ENCODE measurements at places on chromosomes 11 and 22.
A peak's percentile ranks its signal among the peaks of the same experiment; 100 is the strongest.

- no peak for DNase-seq
Observed at GRCh38 chr22:40423882-40424640, 53.7 kb downstream of the SGSM3 start.

DNA sequence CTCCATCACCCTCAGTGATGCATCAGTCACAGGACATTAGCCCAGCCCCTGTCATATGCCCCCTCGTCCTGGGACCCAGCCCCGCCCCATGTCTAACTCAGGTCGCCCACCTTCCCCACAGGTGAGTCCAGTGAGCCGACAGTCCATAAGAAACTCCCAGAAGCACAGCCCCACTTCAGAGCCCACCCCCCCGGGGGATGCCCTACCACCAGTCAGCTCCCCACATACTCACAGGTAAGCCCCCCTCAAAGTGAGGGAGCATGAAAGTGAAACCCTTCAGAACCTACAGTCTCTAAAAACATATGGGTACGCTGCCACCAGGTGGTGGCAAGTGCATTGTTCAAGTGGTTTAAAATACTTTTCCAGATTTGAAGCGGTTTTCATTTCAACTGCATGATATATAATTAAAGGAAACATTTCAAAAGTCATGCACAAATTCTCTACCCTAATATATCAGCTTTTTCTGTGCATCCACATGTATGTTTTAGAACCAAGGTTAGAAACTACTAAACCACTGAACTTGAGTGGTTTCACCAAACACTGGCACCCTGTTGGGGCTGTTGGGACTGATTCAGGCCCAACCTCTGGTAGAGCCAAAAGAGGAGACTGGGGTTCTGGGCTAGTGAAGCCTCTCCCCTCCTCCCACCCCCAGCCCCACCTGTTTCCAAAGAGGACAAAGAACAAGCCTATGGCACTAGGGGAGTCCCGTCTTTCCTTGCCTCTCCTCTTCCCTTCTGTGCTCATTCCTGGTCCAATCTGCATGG is 17.3 kb downstream of the EPS8L2 start:
- no peak for DNase-seq

DNA sequence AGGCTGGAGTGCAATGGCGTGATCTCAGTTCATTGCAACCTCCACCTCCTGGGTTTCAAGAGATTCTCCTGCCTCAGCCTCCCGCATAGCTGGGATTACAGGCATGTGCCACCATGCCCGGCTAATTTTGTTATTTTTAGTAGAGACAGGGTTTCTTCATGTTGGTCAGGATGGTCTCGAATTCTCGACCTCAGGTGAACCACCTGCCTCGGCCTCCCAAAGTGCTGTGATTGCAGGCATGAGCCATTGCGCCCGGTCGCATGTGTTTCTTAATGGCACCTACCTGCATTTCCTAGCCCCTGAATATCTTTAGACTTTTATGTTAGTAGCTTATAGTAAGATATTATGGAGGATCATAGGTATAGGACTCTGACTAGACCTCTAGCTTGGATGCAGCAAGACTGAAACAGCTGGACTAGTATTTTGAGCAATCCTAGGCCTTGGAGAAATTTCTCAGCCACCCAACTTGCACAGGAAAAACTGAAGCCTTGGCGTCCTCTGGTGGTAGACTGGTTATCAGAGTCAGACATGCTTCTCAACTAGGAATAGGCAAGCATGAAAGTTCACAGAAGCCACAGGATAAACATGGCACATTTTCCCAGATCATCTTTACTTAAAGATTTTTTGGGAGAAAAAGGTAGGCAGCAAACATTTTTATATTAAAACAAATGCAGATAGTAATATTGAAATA is 22.7 kb upstream of the C1QTNF4 start:
- DNase-seq, result peak; percentile 84

DNA sequence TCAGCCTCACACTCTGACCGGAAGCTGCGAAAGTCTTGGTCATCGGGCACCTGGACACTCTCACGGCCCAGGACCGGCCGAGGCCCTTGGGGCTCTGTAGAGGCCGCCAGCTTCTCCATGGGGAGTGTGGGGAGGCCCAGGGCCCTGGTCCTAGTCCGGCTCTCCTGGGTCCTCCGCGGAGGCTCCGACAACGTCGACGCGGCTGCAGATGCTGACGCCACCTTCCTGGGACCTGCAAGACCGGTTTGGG is 12.9 kb downstream of the STARD10 start:
- peak; percentile 52 for DNase-seq

GRCh38 chr11:121534131-121535093 is 81.6 kb upstream of the SORL1-AS1 start:
- peak; percentile 54 for DNase-seq

DNA sequence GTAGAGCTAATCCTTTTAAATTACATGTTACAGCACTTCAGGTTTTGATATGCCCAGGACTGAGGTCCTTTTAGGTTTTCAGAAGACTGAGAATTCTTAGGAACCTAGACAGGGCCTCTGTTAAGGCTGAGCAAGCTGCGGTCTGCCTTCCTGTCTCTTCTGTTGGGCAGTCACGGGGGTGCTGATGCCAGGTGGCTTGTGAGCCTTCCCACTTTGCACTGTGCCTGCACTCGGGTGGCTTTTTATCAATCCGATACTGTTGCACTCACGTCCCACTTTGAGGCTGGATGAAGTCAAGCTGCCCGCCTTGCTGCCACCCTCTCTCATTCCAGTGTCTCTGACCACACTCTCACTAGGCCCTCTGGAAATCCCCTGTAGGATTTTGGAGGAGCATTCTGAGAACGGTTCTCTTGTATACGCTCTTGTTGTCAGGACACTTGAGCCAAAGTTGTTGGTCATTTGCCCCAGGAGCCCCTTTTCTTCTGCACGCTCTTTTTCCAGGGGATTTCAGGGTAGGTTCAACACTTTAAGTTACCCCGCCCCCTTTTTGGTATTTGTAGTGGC is 141.8 kb downstream of the TEAD1 start:
- no peak for DNase-seq

DNA sequence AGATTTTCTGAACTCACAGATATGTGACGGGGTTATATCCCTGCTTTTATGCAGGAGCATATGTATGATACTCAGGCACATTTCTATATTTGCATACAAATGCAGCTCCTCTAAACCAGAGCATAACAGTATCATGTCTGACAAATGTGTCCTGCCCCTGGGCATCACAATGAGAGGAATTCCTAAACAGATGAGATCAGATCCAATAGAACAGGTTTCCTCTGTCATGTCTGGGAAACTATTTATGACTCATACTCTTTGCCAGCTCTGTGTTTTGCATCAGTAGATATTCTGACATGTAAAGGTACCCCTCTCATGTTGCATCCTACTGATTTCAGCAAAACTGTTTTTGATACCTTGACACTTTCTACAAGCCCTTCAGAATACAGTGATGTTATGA is 29.4 kb downstream of the SYT9 start:
- DNase-seq, result no peak

- no peak for DNase-seq
Observed at GRCh38 chr11:28913883-28914282, 805.7 kb downstream of the METTL15 start.

DNA sequence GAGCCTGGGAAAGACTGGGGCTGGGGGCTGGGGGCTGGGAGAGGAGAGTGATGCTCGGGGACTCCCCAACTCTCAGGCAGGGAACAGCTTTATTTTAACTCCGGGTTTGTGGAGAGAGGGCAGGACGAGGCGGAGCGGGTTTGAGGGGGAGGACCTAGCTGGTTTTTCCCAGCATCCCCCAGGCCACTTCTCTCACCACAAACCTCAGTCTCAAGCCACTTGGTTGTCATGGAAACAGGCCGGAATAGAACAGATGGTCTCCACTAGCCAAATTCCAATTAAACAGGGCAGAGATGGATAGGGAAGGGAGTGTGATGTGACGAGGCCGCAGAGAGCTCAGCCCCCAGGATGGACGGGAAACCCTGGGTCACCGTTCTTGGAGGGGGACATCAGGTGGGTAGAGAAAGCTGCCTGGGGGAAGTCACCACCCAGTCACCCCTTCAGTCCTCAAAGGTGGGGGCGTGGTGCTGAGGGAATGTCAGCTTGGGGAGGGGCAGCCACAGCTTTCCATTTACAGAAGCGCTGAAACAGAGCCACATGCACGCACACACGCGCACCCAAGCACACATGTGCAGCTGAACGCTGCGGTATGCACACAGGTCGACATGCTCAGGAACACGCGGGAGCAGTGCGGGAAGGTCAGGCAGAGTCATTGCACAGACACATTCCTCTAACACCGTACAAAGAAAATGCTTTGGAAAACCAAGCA is 19.2 kb downstream of the NECTIN1 start:
- DNase-seq, result peak; percentile 87

GRCh38 chr22:36761553-36762240 is 14.2 kb downstream of the IFT27 start:
- no peak for DNase-seq

DNA sequence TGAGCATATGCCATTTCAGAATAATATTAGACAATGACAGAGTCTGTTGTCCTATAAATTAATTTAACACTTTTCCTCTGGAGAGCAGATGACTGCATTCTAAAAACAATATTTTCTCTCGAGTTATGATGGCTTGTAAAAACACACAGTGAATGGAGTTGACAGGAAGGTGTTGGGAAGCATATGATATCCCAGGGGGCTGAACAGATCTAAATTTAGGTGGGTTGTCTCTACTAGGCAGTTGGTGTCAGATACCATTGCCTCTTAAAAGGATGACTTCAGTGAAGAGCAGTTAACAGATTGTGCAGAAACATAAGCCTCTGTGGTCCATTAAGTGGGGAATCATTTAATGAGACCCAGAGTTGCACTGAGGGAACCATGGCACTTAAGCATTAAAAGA is 30.7 kb downstream of the SVIP start:
- DNase-seq, result no peak

- no peak for DNase-seq
Observed at GRCh38 chr11:109046284-109046992, 375.6 kb upstream of the C11orf87 start.

- DNase-seq, result no peak
Observed at GRCh38 chr11:26858098-26858497, 135.8 kb upstream of the FIBIN start.

GRCh38 chr22:26735019-26735409 is 77.6 kb downstream of the MIAT start:
- no peak for DNase-seq

DNA sequence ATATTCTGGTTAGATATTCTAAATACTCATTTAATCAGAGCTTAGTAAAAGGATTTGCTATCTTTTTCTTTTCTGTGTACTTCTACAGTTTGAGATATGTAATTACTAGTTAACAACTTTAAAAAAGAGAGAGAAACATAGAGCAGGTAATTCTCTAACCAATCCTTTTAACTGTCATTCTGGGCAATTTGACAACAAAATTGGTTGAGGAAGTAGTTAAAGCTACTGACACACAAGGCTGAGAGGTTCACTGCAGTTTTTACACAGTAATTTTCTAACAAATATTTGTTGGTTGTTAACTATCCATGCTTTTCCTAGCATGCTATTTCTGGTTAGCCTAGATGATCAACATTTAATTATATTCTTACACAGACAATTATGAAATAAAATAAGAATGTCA is 3.6 kb downstream of the SOX6 start:
- no peak for DNase-seq

DNA sequence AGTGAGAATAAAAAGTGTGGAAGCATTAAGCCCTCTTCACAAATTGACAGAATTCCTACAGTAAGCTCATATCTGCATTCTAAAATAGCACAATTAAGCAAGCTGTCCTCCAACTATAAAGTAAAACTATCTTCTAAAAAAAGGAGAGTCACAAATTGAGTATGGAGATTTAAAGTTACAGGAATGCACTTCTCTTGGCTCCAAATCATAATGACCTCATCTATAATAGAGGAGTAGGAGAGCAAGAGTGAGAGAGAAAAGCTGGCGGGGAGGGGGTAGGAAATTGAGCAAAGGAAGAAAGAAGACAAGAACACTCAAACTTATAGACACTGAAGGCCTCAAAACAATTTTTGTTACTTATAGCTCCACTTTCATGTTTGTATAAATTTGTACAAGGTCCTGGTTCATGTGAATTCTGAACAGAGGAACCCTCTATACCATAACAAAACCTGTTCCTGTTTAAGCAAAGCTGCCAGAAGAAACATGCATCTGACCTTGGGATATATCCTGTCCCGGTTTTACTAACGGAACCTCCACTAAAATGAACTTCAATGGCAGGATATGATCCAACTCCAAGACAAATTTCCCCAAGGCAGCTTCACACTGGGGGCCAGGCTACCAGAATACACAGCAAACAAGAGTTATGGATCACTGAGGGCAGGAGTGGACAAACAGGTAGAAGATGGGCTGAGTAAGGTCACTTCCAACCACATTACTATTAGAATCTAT is 37.2 kb downstream of the SLC35F2 start:
- DNase-seq, result peak; percentile 49

DNA sequence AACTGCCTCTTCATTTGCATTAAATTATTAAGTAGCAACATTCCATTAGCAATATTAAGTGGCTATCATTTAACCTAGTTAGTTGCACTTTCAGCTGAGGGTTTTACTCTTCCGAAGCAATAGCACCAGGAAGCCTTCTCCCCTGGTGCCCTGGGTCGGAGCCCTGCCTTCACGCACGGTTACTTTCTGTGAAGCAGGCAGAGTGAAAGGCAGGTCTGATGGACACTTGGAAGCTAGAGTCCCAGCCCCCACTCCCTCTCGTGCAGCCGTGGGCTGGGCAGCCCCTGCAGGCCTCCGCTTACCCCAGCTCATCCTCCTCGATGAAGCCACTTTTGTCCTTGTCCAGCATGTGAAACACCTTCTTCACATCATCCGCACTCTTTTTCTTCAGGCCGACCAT is 2.0 kb downstream of the PVALB start:
- DNase-seq, result no peak

- no peak for DNase-seq
Observed at GRCh38 chr11:113553235-113553634, 78.0 kb upstream of the DRD2 start.

DNA sequence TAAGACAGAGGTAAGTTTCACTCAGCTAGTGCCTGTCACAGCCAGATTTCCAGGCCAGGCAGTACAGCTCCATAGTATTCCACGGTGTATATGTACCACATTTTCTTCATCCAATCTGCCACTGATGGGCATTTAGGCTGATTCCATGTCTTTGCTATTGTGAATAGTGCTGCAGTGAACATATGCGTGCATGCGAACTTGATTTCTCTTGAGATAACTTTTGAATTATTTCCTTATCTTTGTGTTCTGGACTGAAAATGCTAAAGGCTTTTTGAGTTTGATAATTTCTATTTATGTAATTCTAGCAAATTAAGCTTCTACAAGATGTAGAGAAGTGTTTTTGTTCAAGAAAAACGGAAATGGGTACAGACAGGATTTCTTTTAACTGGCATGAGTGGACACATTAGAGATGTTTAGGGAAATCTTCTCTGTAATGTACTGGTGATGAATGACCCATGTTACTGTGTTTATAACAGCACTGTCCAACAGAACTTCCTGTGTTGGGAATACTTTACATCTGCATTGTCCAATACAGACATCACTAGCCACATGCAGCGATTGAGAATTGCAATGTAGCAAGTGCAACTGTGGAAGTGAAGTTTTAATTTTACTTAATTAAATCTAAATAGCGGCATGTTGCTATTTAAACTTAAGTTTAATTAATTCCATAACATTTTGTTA is 151.3 kb downstream of the CADM1 start:
- DNase-seq, result peak; percentile 82

DNA sequence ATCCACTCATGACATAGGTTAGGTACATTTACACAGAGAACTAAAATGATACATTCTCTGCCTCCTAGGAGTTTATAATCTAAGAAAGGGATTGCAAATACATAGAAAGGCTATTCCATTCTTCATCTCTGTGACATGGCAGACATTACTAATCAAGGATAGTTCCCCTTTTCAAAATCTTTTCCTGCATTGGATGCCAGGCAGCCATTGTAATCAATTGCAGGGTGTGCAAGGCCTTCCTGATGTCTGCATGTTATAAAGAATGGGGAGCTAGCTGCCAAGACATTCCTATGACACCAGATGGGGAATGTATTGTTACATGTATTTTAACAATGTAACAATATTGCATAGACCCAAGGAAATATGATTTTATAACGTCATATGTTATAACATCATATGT is 82.0 kb downstream of the KIRREL3 start:
- no peak for DNase-seq
